ENCODE measurements at places on chromosomes 16 and 17.

DNA sequence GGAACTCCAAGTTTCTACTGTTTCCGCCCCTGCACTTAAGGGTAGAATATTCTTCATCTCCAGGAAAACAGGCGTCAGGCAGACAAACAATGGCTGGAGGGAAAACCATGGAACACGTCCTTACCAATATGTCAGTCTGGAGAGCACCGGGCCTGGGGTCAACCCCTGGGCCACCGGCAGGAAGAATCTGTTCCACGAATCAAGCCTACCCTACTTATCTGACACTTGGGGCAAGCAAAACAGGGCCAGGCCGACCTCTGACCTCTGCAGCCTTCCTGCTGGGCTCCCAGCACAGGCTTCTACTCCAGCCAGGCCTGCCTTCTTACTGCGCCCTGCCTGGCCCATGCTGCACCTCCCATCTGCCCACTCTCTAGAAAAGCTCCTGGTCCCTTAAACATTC, 10.1 kb downstream of the VAC14 start:
- no peak for DNase-seq

GRCh38 chr17:74201250-74201649, 2.2 kb upstream of the RPL38 start:
- no peak for DNase-seq

- no peak for DNase-seq
Observed at GRCh38 chr16:50021544-50021943, 3.5 kb upstream of the CNEP1R1 start.

DNA sequence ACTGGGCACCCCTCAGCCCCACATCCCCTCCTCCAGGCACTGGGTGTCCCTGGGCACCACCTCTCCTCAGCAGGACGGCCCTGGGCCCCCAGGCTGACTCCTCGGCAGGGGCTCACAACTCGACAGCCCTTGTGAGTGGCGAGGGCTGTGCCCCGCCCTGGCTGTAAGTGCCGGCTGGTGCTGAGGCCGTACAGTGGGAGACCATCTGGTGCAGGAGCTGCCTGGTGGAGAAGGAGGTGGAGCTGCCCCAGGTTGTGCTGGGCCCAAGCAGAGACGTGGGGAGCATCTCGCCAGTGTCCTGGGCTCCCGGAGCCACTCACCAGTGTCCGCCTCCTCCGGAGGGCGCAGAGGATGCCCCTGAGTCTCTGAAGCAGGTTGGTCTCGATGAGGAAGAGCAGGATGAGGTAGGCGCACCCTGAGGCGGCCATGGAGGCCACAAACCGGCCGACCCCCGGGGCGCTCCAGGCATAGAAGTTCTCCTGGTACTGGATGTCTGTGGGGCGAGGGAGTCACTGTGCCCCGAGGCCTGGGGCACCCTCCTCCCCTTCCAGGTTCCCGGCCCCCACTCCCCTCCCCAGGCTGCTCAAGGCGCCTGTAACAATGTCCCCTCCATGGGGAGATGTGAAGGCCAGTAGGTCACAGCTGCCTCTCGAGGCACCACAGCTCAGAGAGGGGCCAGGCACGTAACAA, 15.1 kb upstream of the RNPS1 start:
- no peak for DNase-seq

DNA sequence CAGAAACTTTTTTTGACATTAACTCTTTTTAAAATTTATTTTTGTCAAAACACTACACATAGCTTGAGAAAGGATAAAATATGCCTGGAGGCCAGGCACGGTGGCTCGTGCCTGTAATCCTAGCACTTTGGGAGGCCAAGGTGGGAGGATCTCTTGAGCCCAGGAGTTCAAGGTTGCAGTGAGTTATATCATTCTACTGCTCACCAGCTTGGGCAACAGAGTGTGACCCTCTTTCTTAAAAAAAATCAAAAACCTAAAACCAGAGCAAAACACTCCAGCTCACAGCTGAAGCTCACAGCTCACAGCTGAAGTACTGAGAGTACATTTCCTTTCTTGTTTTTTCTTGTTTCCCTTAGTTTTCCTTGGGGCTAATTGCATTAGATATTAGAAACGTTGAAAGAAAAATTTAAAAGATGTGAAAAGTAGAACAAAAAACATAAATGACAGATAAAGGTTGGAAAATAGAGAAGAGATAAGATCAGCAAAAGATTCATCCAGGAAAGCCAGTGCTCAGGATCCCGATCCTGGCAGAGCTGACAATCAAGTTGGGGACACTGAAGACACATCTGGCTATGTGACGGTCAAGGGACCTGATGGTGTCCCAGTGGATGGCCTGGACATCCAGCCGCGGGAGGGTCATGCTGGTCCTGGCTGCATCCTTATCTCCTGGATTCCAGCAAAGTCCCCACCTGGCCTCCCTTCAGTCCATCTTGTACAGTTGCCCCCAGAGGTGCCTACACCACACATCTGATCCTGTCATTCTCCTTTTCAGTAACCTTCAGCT, 9.8 kb downstream of the CHST6 start:
- no peak for DNase-seq
